Iris pigment epithelial cell (primary cell): ENCODE measurements at places on chromosomes 7 and 10.
A peak's percentile ranks its signal among the peaks of the same experiment; 100 is the strongest.

DNA sequence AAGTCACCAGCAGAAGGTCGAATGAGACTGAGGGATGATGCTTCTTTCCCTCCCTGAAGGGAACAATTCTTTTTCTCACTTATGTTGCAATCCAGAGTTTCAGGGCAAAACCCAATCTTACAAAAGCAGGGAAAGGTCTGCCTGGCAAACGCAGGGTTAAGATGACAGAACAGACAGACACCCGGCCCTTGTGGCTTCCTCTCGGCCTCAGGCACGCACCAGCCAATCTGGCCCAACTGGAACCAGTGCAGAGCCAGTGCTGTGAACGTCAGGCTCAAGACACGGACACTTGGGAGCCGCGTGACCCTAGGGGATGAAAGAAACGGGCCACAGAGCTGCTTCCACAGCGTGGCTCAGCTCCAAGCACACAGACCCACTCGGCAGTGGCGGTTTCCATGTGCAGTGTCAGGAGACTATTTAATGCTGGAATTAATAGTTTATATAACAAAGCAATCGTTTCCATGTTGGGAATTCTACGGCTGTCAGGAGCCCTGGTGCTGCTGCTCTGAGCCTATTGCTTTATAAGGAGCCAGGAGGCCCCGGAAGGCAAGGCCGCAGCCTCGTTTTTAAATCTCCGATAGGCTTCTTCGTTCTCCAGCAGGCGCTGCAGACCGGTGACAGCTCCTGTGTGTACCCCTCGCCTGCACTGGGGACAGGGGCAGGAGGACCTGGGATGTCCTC lies 198.4 kb downstream of the DIP2C start:
- peak; percentile 56 for DNase-seq

GRCh38 chr7:65216469-65216868 lies 157.2 kb upstream of the ZNF92 start:
- DNase-seq: peak; percentile 34

GRCh38 chr10:80414142-80414895 lies 6.0 kb downstream of the PRXL2A start:
- DNase-seq: no peak

DNA sequence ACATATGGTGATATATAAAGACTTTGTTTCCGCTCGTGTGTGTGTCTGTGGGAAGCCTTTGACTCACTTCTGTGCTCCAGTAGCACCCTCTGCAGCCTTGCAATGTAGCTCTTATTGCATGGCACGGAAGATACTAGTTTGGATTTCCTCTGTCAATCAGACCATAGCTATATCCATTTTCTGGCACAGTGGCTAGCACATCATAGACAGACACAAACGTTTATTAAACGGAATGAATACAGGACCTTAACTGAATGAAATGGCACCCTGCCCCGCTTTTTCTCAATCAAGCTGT lies 124.0 kb upstream of the PTPN20 start:
- DNase-seq: peak; percentile 52

DNA sequence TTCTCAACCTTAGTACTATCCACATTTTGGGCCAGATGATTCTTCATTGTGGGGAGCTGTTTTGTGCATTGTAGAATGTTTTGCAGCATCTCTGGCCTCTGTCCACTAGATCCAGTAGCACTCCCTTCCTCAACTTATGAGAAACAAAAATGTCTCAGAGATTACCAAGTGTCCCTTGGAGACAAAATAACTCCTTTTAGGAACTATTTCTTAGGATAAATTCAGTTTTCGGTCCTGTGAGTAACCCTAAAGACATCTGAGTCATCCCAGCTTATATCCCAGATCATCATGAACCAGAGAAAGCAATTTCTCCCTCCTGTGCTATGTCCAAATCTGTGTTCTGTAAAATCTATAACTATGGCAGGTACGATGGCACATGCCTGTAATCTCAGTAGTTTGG lies 266.6 kb upstream of the PHYHIPL start:
- no peak for DNase-seq

DNA sequence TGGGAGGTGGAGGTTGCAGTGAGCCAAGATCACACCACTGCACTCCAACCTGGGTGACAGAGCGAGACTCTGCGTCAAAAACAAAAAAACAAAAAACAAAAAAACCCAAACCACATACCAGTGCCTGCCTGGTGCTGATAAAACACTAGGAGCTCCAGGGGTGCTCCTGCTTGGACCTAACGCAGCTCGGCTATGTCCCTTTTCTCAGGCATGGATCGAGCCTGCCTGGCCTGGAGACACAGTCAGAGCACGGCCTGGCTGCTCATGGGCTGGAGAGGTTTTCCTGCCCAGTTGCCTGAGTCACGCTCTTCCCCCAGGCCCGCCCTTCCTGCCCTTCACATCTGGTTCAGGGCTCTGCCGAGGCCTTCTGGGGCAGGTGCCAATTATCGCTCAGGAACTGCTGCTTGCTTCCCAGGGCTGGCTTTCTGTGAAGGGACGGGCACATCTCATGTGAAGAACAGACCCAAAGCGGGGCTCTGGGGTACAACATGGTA lies 12.6 kb upstream of the NPFFR1 start:
- peak; percentile 84 for DNase-seq

DNA sequence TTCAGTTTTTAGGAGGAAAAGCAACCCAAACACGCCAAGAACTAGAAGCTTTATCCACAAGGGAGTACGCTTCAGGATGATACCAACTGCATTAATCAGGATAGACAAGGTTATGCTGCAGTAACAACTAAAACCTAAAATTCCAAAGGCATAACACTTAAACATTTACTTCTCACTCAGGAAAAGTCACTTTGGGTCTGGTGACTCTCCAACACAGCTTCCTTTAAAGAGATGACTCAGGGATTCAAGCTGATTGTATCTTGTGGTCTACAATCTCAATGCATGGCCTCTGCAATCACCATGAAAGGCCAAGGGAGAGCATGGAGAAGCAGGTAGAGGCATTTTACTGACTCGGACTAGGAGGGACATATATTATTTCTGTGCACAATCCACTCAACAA lies 315.8 kb downstream of the KCNMA1 start:
- no peak for DNase-seq

GRCh38 chr10:113565364-113565763 lies 12.5 kb downstream of the HABP2 start:
- no peak for DNase-seq

- no peak for DNase-seq
Measured at GRCh38 chr7:96701258-96701657, 8.4 kb downstream of the SEM1 start.

DNA sequence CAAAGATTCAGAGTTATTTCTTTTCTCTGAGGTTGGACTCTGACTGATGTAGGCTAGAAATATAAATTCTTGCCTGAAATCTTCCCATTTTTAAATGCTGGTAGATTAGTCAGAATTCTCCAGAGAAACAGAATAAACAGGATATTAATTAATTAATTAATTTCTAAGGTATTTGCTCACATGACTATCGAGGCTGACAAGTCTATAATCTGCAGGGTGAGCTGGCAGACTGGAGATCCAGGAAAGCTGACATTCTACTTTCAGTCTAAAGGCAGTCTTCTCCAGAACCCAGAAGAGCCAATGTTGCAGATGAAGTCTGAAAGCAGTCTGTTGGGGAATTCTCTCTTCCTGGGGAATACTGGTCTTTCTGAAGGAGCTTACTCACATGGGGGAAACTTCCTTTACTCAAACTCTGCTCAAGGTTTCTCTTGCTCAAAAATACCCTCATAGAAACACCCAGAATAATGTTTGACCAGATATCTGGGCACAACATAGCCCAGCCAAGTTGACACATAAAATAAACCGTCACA lies 189.7 kb downstream of the KIF20B start:
- DNase-seq: peak; percentile 9

DNA sequence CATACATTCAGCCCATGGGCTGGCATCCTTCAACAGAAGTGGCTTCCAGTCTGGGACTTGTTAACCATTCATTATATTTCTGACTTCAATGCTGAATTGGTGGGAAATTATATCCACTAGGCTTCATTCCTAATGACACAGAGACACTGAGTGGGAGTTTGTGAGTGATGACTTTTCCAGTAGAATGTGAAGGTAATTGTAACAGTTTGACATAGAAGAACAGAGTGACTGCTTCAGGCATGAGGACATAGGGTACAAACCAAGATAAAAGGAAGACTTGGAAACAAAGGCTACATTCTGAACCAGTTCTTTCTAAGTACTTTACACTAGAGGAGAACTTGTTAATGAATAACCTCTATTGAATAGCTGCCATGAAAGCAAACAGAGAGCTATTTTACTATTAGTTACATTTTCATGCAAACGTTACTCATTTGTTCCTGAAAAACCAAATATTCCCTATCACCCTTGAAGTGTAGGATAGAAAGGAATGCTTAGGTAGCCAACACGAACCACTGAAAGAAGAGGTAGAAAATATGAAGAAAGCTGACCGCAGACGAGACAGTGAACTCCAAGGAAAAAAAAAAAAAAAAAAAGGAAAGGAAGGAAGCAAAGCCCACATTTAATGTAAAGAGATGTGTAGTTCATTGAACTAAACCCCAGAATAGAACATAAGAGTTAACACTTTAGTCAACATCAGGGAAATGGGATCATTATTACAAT lies 237.0 kb upstream of the SEMA3C start:
- no peak for DNase-seq

GRCh38 chr10:119049361-119049760 lies 19.8 kb downstream of the NANOS1 start:
- no peak for DNase-seq

GRCh38 chr7:17212188-17212587 lies 86.3 kb upstream of the AHR start:
- DNase-seq: no peak

GRCh38 chr7:7569081-7569527 lies 2.4 kb downstream of the MIOS start:
- DNase-seq: no peak

DNA sequence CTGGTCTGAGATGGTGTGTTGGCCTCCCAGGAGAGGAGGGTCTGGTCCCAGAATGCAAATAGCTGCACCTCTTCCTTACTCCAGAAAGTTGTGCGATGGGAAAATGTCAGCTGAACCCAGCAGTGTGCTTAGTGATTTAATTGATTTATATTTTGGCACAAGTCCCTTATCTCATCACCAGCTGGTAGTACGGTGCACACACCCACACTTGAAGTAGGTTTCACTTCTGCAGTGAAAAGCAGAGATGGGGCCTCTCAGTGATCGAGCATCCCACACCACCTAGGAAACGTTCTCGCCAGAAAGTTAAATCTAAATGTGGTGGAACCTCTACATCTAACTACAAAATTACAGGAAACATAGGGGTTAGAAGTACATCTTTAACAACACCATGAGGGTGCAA lies 80.4 kb downstream of the UBE3C start:
- no peak for DNase-seq

DNA sequence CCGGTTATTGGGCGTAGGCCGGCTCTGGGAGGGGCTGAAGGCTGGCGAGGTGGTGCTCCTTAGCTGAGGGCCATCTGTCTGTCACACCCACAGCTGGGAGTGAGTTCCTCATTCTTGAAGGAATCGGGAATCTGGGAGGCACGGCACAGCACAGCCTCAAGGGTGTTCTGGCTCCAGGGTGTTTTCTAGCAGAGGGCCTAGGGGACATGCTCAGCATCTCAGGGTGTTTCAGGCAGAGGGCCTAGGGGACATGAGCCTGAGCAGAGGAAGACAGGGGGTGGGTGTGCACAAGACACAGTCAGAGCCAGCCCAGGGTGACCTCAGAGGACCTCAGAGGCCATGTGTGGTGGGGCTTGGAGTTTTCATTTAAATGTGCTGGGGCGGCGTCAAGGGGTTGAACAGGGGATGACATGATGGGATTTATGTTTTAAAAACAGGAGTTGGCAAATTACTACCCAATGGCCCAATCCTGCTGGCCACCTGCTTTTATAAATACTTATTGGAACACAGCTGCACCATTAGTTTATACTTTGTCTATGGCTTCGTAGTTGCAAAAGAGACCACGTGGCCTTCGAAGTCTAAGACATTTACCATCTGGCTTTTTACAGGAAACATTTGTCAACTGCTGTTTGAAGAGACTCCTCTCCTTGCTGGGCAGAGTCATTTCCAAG lies 121.6 kb downstream of the PRKAG2 start:
- peak; percentile 24 for DNase-seq

GRCh38 chr10:31704195-31704594 lies 224.4 kb downstream of the ARHGAP12 start:
- DNase-seq: no peak

DNA sequence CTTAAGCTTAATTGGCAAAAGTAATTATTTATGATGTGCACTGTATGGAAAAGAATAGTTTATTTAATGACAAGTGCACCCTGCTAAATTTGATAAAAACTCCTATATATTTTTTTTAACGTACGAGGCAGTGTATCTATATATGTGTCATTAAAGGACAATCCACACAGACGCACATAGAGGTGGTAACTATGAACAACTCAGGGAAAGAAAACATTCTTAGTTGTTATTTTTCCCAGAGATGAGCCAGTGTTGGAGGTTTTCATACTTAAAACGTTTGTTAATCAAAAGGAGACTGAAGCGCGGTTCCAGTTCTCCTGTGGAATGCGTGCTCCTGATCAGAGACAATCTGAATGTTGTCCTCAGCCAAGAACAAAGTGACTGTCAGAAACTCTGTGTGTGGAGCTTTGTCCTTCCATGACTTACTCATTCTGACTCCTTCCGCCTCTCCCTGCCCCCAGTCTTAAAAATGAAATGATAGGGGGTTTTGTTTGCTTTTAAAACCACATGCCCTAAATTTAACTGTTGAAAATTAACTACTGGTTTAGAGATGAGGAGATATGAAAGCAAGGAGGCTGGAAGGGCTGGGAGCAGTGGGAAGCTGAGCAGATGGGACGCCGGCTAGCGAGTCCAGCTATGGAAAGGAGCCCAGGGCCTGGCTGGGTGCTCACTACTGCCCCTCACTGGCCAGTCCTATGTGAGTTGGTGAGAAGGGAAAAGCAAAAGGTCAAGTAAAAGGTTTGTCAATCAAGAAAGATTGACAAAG lies 99.6 kb downstream of the SVIL start:
- DNase-seq: peak; percentile 72

DNA sequence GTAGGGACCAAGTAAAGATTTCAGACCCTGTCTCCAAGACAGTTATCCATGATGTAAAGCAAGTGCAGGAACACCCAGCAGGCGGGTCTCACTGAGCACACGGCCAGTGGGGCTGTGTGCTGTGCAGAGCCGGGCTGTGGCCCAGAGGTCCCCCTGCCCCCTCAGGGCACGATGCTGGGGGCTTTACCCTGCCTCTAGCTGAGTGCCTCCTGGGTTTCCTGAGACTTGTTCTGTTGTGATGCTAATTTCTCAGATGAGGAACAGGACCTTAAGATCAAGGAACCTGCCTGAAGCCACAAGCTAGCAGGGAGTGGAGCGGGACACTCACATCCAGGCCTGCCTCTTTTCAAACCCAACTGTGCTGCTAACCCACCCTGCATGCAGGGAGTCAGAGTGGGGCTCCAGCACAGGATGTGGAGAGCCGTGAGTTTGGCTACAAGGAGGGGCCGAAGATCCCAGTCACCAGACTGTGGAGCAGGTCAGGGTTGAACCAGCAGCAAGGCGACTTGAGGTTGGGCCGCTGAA lies 76.1 kb upstream of the LYZL2 start:
- DNase-seq: no peak

GRCh38 chr7:127208351-127208750 lies 44.4 kb downstream of the GRM8 start:
- no peak for DNase-seq

- DNase-seq: no peak
Measured at GRCh38 chr7:78081888-78082287, 283.3 kb downstream of the PHTF2 start.

GRCh38 chr10:87635498-87636312 lies 24.0 kb upstream of the PAPSS2 start:
- peak; percentile 79 for DNase-seq
